ENCODE measurements at places on chromosomes 11 and 22. TPM values are rescaled to one million over a fixed set of nuclear protein-coding genes. Genes with fewer than 3 reads are reported as not detected.

DNA sequence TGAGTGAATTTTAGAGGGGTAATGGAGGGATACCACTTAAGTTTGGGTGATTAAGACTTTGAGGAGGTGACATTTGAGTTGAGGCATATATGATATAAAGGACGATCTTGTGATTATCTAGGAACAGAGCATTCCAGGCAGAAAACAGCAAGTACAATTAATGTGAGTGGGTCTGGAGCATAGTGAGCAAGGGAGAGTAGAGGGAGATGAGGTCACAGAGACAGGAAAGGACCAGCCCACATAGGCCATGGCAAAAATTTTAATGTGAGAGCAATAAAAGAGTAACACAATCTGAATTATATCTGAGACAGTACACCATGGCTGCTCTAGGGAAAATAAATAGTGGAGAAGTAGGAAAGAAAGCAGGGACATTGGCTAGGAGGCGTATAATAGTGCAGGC is 14.5 kb upstream of the HSPA8 start:
- H3K4me1 ChIP-seq = no peaks in the 10 kb centered on the region
- no peak for DNase-seq

Gene TECTA
- 0.17 TPM for polyA plus RNA-seq

GRCh38 chr11:5891216-5891800 is 1.7 kb upstream of the OR52E5 start:
- peaks cover 4% of the 10 kb centered on the region for H3K27me3 ChIP-seq
- H3K36me3 ChIP-seq = no peaks in the 10 kb centered on the region
- DNase-seq = no peak
- no peaks in the 10 kb centered on the region for H3K4me1 ChIP-seq
- no peak overlapping the region for H3K27ac ChIP-seq
- no peak overlapping the region for H3K4me3 ChIP-seq

GRCh38 chr11:35097814-35098455 is 41.0 kb upstream of the CD44 start:
- no peak overlapping the region for H3K27ac ChIP-seq
- no peaks in the 10 kb centered on the region for H3K36me3 ChIP-seq
- H3K27me3 ChIP-seq = no peaks in the 10 kb centered on the region
- H3K4me1 ChIP-seq = no peaks in the 10 kb centered on the region
- no peak overlapping the region for H3K4me3 ChIP-seq
- DNase-seq = no peak

- H3K27ac ChIP-seq = no peak overlapping the region
- H3K36me3 ChIP-seq = no peaks in the 10 kb centered on the region
- no peak for DNase-seq
- H3K4me1 ChIP-seq = no peaks in the 10 kb centered on the region
- no peaks in the 10 kb centered on the region for H3K27me3 ChIP-seq
Observed at GRCh38 chr11:14370496-14370895, 11.5 kb upstream of the RRAS2 start.

DNA sequence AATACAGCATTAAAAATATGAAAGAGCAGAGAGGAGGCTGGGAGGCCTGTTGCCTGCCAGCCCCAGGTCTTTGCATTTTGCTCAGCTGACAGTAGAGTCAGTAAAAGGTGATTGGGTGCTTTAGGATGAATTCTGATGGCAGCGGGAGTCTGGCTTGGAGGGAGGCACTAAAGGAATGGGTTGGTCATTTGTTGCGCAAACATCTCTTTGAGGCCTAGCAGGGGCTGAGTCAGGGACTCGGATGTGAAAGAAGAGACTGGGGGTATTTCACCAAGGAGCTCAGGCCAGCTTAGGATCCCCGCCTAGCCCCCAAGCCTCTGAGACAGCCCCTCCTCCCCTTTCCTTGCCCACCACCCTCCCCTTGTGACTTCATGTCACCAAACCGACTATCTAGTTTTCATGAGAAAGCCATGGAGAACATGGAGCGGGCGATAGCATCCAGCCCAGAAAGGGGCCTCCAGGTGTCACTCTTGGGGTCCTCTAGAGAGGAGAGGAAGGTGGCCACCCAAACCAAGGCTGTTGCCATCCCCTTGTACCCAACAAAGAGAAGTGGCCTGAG is 9.7 kb downstream of the DGKZ start:
- H3K4me3 ChIP-seq = no peak overlapping the region
- DNase-seq = peak; percentile 55
- H3K36me3 ChIP-seq = no peaks in the 10 kb centered on the region
- H3K27me3 ChIP-seq = no peaks in the 10 kb centered on the region
- H3K4me1 ChIP-seq = peaks cover 12% of the 10 kb centered on the region
- peak overlapping the region; percentile 67 for H3K27ac ChIP-seq

Gene GGTLC3
- 0.35 TPM for polyA plus RNA-seq
